GOT3 (cell line): ENCODE measurements at places on chromosomes 4 and X.

DNA sequence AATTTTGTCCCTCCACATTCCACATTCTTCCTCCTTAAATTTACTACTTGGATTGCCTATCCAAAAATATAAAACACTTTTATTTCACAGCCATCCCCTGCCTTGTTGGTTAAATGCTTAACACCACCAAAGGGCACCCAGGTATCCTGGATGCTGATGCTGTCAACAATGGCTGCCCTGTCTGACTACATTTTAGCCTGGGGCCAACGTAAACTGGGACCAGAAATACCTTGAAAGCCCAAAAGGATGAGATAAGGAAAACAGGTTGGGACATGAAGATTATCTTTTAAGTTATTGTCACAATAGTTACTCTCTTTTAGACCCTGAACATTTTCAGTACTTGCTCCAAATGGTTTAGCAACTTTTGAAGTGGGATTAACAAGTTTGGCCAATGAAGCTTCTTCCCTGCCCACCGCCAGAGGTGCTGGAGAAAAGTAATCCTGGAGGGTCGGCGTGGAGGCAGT is 775 bp upstream of the YIPF6 start:
- DNase-seq: no peak

DNA sequence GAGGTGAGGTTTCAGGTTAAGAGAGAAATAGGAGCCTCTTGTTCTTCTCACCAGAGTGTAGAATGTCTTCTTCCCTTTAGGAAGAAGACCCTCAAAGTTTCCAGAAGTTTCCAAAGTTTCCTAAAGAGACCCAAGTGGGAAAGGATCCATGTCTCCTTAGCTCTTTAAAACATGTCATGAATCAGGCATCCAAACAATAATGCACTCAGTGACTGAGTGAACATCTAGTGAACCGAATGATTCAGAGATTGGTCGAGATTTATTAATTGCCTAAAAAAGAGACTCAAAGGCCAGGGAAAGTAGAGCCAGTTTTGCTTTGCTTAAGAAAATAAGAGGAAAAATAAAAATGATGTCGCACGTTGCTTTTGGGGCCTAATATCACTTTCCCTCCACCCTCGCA is 29.4 kb downstream of the FGF5 start:
- no peak for DNase-seq

DNA sequence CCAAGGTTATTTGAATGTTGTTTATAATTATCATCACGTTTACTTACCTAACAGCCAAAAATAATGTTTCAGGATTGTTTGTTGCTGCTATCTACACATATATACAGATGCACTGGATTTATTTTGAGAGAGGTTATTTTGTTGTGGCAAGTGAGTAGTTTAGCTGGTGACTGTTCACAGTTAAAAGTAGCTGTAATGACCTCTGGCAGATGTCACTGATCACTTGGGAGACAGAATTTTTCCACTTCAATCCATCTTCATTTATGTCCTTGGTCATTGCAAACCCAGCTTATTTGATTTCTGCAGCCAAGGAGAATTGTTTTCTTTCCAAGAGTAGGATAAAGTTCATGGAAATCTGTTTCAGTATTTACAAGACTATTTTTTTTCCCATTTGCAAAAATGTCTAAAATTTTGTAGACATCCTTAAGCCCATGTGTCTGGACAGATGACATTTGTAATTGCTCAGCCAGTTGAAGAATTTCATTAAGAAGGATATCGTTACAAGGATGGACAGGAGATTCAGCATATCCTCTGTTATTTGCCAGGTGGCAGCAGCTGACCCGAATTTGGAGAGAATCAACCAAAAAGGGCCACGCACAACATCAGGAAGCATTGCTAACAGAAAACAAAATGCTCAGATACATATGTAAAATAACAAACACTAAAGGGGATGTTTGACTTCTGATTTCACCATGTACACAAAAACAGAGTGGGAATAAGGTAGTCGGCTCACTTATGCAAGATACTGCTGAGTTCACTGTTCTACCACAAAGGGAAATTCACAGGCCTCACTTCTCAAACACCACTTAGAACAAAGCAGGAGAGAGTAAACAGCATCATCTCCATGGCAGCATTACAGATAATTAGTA is 64.5 kb downstream of the GPRIN3 start:
- DNase-seq: no peak

- DNase-seq: no peak
Measured at GRCh38 chrX:1462596-1463251, 10.0 kb upstream of the ASMTL start.

GRCh38 chr4:2406406-2406805 is 12.0 kb downstream of the ZFYVE28 start:
- no peak for DNase-seq

DNA sequence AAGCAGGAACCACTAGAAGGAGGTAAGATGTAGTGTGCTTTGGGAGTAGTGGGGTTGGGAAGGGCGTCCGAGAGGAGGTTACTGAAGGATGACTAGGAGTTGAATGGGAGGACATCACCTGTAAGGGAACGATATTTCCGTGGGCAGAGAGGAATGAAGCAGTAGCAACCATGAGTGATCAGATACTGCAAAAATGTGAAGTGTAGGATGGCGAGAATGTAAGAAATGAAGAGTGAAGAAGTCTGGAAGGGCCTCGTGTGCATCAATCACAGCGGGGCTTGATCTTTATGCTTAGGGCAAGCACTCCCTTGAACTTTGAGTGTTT is 594 bp downstream of the MSMO1 start:
- DNase-seq: no peak

- no peak for DNase-seq
Measured at GRCh38 chrX:153500676-153501280, 6.0 kb downstream of the BGN start.

- DNase-seq: no peak
Measured at GRCh38 chrX:11210415-11210801, 82.8 kb upstream of the AMELX start.

DNA sequence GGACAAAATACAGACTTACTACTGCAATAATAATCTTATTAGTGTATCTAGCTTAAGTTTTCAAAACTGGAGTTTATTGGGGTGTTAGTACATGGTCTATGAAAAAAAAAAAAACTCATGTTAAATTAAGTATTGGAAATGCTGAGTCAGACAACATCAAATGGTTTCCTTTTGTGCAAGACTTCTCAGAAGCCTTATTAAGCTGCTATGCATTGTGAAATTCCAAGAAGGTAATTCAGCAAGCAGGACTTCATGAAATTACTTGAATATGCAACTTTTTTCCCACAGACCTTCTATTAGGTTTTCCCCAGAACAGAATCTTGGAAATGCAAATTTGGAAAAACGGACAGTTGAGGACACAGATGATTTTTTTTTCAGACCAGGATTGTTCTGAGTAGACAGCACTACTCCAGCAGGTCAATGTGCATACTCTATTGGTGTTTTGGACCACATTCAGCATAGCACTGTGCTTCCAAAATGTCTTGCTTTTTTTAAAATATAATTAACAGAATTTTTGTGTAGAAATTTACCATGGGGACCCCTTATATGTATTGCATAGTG is 568.8 kb upstream of the TENM3 start:
- no peak for DNase-seq

- no peak for DNase-seq
Measured at GRCh38 chrX:128460835-128461234, 408.6 kb upstream of the ACTRT1 start.

DNA sequence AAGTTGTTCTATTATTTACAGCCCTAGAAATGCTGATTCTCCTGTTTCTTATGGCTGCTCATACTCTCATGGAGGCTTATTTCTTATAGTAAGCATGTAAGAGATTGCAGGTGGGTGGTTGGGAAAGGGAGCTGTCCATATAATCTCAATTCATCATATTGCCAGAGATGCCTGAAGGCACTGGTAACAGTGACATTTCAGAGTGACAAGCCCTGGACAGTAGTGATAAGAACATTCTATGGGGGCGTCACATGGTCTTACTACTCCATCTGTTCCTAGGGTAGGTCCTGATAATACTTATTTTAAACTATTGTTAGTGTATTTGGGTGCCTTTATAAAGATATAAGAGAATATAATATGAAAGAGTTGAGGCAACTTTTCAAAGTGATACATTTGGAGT is 171.5 kb downstream of the CFAP299 start:
- DNase-seq: no peak

- DNase-seq: no peak
Measured at GRCh38 chr4:104490770-104491480, 3.8 kb downstream of the CXXC4 start.

GRCh38 chr4:40800064-40800463 is 50.3 kb downstream of the NSUN7 start:
- DNase-seq: no peak

DNA sequence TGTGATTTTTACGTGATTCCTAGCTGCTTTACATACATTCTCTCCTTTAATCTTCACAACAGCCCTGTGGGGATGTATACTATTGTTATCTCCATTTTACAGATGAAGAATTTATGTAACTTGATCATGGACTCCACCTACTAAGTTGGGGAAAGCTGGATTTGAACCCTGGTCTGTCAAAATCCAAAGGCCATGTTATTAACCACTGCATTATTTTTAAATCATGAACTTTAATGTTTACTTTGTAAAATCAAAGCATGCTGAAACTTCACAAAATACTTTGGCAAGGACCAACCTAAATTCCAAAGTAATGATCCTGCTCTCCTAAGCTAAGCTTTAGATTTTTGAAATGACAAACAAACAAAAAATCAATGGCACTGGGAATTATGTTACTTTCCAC is 26.1 kb downstream of the FAM47E start:
- DNase-seq: no peak

GRCh38 chr4:123166023-123166422 is 230.6 kb upstream of the SPRY1 start:
- no peak for DNase-seq

GRCh38 chr4:74999714-75000309 is 66.9 kb downstream of the PARM1 start:
- DNase-seq: no peak

- no peak for DNase-seq
Measured at GRCh38 chr4:25875281-25875745, 12.5 kb upstream of the SEL1L3 start.

DNA sequence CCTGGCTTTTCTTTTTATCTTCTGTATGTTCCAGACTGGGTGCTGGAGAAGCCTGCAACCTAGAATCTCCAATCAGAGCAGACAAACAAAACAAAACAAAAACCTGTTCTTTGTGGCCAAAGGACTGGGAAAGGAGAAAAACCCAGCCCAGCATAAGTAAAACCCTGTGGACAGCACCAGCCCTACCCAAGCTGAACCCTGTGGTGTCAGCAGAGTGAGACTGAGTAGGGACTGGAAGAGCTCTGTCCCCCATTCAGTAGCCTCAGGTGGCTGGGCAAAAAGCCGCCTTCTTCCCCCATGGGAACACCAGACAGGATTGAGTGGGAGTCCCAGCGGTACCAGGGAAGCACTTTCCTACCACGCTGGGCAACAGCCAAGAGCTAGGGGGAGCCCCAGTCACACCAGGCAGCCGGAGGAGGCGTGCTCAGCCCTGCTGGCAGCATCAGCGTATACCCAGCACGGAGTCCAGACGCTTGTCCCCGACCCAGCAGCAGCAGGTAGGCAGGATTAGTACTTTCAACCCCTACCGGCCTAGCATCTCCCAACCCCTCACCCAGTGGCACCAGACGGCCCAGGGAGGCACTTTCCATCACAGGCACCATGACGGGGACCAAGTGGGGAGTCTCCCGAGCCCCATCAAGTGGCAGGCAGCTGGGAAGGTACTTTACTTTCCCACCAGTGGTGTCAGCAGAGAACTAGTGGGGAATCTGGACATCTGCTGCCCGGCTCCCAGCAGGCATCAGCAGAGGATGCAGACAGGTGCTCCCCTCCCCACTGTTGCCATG is 8.6 kb upstream of the JADE3 start:
- peak; percentile 9 for DNase-seq

GRCh38 chrX:110210417-110211139 is 107.3 kb downstream of the AMMECR1 start:
- DNase-seq: no peak

DNA sequence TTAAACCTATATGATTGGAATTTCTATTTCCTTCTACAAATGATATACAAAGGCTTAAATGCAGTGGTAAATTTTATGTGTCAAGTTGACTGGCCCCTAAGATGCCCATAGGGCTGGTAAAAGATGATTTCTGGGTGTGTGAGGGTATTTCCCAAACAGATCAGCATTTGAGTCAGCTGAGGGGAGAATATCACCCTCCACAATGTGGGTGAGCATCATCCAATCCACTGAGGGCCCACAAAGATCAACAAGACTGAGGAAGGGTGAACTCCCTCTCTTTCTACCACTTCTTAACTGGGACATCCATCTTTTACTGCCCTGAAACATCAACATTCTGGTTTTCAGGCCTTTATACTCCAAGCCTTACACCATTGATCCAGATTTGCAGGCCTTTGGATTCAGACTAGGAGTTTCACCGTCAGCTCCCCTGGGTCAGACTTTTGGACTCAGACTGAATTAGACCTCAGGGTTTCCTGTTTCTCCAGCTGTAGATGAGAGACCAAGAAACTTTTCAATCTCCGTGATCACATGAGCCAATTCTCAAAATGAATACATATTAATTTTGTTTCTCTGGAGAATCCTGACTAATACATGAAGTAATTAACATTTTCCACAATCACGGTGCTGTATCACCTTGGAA is 1020.7 kb upstream of the SLIT2 start:
- no peak for DNase-seq
